ENCODE measurements at places on chromosomes 2 and 18.
A peak's percentile ranks its signal among the peaks of the same experiment; 100 is the strongest.

DNA sequence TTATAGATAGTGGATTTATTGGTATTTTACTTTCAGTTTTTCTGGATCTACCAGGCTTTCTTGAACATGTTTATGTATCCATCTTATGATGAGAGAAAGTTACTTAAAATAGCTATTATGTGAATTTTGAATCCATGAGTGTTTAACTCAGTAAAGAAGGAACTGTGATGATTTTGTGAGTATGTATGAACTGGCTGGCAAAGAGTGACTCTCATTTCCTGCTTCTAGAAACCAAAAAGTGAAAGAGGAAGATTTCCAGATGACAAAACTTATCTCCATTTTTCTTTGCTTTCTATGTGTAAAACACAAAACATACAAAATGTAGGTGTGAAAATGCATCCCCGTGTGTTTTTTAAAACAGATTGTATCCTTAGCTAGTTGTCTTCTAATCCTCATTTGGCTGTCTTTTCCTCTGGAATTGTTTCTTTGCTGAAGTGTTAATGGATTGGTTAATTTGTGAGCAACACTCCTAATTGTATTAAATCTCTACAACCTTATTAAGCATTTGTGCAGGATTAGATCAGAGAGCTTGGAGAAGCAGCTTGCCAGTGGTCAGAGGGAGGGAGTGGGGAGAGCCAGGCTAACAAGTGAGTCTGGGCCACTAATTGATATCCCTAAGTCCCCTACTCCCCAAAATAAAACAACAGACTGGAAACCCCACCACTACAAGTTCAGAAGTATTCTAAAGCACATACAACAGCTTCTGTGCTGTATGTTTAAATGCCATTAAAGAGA lies 23.9 kb downstream of the PTPRM start:
- DNase-seq: no peak

- no peak for DNase-seq
Observed at GRCh38 chr2:1097101-1097500, 146.5 kb downstream of the SNTG2 start.

DNA sequence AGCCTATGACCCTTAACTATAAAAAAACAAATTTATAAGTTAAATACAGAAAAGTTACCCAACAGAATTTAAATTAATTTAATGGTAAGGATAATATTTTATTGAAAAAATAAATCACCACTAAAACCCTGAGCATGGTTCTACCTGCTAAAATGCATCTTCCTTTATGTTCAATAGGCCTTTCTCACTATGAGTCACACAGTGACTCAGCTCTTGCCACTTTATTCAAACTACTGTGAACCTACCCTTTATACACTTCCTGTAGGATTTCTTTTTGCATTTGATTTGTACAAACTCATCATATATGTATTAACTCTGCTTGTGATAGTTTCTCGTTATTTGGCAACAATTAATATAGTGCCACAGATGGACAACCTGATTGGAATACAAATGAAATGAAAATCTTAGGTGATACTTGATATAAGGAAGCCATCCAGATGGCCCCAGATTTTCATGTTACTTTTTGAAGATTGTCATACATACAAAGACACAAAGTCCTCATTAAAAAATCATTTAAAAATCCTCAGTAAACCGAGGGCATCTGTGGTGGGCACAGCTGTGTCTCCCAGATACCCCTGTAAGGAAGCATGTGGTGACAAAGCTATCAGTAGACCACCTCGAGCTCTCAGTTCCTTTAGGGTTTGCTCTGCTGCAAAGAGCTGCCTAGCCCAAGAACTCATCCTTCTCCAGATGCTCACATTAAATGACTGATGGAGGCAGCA lies 55.2 kb upstream of the COBLL1 start:
- peak; percentile 62 for DNase-seq

GRCh38 chr2:230968921-230969658 lies 26.8 kb upstream of the SPATA3 start:
- no peak for DNase-seq

DNA sequence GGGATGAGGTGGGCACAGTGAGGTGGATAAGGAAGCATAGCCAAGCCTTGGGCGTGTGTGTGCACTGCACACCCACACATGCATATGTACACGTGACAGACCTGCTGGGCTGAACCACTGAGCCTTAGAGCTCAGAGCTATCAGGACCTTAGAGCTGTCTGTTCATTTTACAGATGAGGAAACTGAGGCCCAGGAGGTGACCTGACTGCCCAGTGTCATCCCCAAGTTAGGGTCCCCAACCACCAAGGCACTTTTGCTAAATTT lies 8.2 kb upstream of the SNED1 start:
- no peak for DNase-seq

DNA sequence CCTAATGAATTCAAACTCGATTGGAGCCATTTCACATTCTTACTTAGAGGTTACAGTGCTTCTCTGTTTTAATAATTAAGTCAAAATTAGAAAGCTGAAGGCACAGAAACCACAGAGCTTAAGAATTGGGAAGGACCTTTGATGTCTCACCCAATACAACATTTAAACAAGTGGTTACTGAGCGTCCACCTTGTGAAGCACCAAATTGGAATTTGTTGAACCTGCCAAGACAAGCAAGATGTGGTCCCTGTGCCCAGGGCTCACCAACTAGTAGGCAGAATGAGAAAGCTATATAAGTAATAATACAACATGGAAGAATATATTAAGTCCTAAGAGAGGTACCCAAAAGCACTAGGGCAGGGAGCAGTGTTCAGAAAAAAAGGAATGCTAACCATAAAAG lies 64.5 kb upstream of the NPAS2 start:
- no peak for DNase-seq

DNA sequence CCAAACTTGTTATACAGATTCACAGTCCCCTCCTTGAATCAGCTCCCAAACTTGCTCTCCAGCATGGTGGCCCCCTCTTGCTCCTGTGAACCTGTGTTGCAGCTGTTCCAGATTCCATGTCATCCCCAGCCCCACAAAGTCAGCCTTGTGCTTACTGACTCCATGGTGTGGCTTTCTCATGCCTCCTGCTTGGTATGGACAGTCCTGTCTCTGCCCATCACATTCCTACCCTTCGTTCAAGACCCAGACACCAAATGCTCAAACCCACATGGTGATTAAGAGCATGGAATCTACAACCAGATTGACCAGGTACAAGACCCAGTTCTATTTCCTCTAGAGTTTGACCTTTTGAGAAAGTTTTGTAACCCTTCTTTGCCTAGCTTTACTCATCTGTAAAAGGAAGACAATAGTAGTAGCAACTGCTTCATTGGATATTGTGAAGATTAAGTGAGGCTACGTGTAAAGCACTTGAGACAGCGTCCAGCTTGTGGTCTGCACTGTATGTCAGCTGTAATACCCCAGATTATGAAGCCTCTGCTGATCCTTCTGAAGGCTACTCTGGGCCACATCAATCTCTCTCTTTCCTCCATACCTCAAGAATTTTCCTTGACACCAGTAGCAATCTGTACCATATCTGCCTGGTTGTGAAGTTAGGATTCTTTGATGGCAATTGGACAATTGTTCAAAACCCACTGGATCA lies 146.4 kb upstream of the HAAO start:
- no peak for DNase-seq

GRCh38 chr2:111035830-111036441 lies 84.8 kb upstream of the BCL2L11 start:
- no peak for DNase-seq

DNA sequence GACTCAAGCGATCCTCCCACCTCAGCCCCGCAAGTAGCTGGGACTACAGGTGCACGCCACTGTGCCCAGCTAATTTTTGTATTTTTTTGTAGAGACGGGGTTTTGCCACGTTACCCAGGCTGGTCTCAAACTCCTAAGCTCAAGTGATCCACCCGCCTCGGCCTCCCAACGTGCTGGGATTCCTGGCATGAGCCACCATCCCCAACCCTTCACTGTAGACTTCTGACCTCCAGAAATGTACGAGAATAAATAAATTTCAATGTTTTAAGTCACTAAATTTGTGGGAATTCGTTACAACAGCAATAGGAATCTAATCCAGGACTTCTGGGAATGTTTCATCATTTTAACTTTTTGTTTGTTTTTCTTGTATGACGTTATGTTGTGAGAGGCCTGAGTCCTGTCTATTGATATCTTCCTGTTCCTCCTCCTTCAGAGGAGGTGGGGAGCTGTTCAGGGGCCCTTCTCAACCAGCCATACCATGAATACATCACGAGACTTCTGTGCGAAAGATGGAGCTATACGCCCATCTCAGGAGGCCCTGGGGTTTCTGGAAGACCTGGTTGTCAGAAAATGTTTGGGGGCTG lies 40.0 kb downstream of the TEX44 start:
- peak; percentile 84 for DNase-seq

DNA sequence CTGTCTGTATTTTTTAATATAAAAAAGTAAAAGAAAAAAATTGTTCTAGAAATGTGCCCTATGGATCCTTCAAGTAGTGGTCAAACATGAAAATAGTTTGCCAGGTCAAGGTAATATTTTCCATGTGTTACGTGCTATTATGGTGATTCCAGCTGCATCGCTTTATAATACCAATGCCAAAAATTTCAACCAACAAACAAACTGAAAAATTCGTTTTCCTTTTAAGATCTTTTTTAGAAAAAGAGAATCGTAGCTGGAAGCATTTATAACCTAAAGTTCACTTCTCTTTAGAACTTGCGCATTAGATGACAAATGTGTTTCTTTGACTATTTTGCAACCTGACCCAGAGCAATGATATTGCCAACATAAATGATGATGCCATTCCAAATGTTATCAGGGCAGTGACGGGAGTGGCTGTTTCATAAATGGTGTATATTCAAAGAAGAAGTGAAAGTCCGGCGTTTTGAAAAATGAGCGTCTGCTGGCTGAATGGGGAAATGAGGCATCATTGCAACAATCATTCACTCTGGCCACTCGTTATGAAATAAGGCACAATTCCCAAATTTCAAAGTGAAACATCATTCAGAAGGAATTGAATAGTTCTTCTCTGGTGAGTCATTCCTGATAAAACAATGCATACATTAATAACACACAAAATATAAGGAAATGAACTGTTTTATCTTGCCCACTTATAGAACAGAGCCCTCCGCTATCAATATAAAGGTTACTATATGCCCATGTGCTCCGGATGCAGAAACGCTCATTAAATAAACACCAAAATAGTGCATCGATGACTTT lies 297.4 kb downstream of the TGIF1 start:
- no peak for DNase-seq

GRCh38 chr18:44500808-44501610 lies 179.7 kb upstream of the SETBP1 start:
- DNase-seq: no peak
